ENCODE measurements at places on chromosomes 1 and 21.

GRCh38 chr21:40680311-40680710 lies 166.6 kb downstream of the DSCAM start:
- no peak for DNase-seq

DNA sequence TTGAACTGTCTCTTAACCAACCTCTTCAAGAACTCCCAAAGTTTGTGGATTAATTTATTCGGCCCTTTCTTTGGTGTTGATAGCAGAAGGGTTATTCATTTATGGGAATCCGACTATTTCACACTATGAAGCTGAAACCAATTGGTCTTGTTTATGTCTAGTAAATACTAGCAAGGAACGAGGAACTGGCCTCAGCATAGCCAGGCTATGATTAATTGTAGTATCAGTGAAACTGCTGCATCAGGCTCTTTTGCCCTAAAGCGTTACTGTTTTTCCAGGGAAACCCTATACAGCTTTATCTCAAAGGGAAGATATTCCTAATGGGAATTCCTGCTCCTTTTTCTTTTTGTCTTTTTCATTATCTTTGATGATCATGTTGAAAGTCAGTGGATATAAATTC lies 35.1 kb downstream of the CLEC20A start:
- peak; percentile 19 for DNase-seq

- DNase-seq = no peak
Measured at GRCh38 chr1:147491098-147491497, 50.2 kb upstream of the BCL9 start.

DNA sequence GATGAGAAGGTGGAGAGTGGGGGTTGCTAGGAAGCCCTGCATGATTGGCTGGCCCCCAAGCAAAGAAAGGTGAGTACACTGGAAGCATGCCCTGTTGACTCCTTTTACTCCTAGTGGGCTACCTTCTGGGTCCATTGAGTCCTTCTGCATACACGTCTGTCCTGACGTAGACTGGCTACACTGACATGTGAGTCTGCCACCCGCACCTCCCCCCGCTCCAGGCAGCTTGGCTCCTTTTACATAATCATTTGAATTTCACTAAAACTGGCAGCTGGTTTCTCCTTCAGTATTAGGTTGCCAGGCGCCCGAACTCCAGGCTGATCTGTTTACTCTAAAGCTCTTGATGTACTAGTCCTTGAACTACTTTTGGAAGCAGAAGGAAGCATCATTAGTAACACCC lies 8.7 kb downstream of the MRPS21 start:
- no peak for DNase-seq

DNA sequence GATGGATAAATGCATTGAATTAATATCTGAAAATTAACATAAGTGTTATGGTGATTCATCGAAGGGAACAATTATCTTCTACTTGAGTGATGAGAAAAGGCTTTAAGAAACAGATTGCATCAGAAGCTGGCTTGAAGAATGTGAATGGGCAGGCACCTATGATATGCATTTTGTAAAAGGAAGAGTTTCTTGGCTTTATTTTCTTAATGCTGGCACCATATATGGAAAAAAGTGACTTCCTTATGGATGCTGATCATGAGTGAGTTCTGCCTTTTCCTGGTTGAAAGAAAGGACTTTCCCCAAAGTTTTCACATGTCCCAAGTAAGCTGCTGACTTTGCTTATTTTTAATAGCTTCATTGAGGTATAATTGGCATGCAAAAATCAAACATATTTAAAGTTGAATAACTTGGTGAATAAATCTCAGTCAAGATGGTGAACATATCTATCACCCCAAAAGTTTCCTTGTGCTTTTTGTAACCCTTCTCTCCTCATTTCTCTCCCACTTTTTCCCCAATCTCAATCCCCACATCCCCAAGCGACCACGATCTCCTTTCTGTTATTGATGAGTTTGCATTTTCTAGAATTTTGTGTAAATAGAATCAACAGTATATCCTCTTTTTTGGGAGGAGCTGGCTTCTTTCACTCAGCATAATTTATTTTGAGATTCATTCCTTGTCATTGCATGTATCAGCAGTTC lies 74.2 kb downstream of the SPATA46 start:
- DNase-seq = peak; percentile 11

GRCh38 chr21:33007747-33008146 lies 18.0 kb upstream of the OLIG2 start:
- DNase-seq = no peak

- no peak for DNase-seq
Measured at GRCh38 chr1:238061967-238062613, 171.4 kb upstream of the ZP4 start.

GRCh38 chr1:221204055-221204833 lies 325.0 kb downstream of the HLX start:
- no peak for DNase-seq

DNA sequence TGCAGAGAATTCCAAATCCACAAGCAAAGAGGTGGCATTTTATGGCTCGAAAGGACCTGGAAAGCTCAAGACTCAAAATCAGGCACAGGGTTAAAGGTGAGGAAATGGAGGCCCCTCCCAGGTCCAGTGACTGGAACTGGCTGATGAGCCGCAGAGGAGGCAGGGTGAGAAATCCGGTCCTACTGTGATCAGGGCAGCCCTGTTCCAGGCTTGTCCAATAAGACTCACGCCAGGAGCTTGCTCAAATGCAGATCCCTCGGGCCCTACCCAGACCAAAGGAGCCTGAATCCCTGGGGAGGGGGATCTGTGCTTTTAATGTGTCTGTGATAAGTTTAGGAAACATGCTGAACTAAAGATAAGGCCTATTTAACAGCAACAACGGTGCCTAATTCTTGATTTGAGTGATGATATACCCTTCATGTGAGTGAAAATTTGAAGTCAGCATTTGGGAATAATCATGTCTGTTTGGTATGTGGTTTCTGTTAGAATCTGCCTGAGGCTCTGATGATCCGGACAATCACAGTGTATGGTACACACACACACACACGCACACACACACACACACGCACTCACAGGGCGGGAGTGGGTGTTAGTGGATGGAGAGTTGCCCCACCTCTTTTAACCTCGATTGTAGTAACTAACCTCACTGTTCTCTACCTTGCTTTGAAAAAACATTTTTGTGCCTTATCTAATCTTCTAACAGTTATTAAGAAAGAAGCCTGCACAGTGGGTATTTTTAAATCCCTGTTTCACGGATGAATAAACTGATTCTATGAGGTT lies 54.1 kb upstream of the LYST start:
- peak; percentile 82 for DNase-seq

GRCh38 chr21:14850394-14850793 lies 214.4 kb downstream of the NRIP1 start:
- peak; percentile 78 for DNase-seq

GRCh38 chr1:204826970-204827369 lies 43.7 kb upstream of the NFASC start:
- DNase-seq = no peak

GRCh38 chr1:227782226-227782625 lies 33.2 kb upstream of the PRSS38 start:
- no peak for DNase-seq

GRCh38 chr1:1540090-1540817 lies at the start of gene TMEM240:
TSS of gene TMEM240 (minus strand) at chr1:1540624. CDS start at chr1:1540346, 278 bp downstream.
- DNase-seq = peak; percentile 82

DNA sequence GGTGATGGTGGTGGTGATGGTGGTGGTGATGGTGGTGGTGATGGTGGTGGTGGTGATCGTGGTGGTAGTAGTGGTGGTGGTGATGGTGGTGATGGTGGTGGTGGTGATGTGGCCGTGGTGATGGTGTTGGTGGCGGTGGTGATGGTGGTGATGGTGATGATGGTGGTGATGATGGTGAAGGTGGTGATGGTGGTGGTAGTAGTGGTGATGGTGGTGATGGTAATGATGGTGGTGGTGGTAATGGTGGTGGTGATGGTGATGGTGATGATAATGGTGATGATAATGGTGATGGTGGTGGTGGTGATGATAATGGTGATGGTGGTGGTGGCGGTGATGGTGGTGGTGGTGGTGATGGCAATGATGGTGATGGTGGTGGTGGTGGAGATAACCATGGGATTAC lies 6.8 kb upstream of the COL6A2 start:
- no peak for DNase-seq

DNA sequence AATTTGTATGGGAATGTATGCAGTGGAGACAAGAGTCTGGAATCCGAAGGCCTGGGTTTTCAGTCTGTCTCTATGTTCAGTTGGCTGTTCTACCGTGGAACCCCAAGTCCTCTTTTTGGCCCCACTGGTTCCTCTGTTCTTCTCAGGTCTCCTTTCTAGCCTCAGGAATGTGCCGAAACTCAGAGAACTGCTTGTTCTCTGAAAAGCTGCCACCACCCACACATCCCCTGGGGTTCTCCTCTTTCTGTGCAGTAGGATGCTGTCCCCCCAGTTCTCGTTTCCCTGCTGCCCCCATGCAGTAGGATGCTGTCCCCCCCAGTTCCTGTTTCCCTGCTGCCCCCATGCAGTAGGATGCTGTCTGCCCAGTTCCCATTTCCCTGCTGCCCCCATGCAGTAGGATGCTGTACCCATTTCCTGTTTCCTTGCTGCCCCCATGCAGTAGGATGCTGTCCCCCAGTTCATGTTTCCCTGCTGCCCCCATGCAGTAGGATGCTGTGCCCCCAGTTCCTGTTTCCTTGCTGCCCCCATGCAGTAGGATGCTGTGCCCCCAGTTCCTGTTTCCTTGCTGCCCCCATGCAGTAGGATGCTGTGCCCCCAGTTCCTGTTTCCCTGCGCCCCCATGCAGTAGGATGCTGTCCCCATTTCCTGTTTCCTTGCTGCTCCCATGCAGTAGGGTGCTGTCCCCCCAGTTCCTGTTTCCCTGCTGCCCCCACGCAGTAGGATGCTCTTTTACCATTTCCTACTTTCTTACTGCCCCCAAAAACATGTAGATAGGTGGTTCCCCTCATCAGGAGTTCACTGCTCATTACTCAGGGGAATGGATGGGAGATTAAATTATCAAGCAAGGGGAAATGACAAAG lies 35.3 kb downstream of the OPTC start:
- DNase-seq = no peak

GRCh38 chr1:238738892-238739291 lies 647.5 kb upstream of the CHRM3 start:
- DNase-seq = no peak

- DNase-seq = no peak
Measured at GRCh38 chr21:36718951-36719501, 20.1 kb downstream of the SIM2 start.

GRCh38 chr1:112337028-112337531 lies 58.9 kb upstream of the CTTNBP2NL start:
- DNase-seq = peak; percentile 37

GRCh38 chr1:219650880-219651279 lies 38.0 kb upstream of the ZC3H11B start:
- no peak for DNase-seq

GRCh38 chr1:101181930-101182329 lies 54.9 kb upstream of the S1PR1 start:
- DNase-seq = peak; percentile 62

GRCh38 chr1:212072047-212072446 lies 36.5 kb downstream of the DTL start:
- no peak for DNase-seq

GRCh38 chr1:213820362-213821149 lies 167.2 kb upstream of the PROX1 start:
- DNase-seq = no peak

DNA sequence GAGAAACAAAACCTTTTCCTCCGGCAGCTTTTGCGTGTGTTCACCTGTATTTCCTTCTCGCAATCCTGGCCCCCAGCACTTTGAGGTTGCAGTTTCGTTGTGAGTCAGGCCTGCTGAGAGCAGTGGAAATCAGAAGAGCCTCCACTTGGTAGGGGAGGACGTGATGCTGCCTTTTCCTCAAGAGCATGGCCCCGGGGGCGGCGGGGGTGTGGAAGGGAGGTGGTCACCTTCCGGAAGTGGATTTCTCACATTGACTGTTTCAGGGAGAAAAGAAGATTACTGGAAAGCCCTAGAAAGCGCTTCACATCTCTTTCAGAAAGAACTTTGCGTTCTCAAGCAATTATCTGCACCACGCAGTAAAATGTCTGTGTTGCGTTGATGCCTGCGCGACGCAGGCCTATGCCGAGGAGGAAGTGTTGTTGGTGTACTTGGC lies 12.2 kb upstream of the IL10 start:
- no peak for DNase-seq

DNA sequence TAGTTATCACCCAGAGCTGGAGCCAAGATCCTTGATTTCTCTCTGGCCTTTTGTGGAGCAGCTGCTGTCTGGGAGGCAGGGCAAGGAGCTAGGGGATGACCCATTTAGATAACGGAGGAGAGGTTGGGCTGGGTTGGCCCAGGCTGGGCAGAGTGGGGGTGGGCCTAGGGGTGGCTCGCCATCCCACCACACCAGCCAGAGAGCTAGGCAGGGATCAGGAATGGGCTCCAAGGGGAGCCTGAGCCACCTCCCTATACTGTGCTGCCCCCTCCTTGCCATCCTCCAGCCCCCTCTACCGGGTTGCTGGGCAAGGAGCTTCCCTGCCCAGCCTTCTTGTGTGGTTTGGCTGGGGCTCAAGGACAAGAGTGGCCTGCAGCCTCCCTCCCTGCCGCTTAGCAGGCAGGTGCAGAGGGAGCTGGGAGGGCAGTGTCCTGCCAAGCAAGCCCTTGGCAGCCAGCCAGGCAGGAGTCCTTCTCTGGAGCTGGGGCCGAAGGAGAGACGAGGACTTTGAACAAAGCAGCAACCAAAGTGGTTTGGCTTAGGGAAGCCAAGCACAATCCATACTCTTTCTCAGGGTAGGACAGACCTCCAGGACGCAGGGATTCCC lies 4.1 kb downstream of the NUAK2 start:
- peak; percentile 27 for DNase-seq

DNA sequence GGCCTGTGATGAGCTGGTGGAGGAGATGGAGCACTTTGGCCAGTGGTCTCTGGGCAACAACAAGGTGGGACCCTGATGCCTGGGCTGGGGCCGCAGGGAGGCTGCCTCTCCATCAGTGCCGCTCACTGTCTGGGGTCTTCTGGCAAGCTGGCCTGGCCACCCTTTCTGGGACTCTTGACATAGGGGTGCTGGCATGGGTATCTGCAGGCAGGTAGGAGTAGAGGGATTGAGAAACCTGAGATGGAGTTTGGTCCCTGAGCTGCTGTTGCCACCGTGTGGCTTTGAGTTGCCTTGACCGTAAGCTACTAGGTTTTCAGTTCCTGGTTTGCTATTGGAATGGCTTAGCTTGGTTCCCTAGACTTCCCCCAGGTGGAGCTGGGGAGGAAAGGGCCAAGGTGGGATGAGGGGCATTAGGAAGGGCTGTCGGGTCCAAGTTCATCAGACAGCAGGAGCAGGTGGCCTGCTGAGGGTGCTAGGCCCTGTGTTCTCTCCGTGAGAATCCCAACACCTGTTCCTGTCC lies 13.2 kb upstream of the MFN2 start:
- DNase-seq = peak; percentile 38

- DNase-seq = no peak
Measured at GRCh38 chr1:65830306-65830705, 37.6 kb downstream of the PDE4B start.

- no peak for DNase-seq
Measured at GRCh38 chr1:230109895-230110667, 43.0 kb downstream of the GALNT2 start.

Data from EH (cell line).